NCI-H345 (cell line): ENCODE measurements at places on chromosomes 6 and 20.

DNA sequence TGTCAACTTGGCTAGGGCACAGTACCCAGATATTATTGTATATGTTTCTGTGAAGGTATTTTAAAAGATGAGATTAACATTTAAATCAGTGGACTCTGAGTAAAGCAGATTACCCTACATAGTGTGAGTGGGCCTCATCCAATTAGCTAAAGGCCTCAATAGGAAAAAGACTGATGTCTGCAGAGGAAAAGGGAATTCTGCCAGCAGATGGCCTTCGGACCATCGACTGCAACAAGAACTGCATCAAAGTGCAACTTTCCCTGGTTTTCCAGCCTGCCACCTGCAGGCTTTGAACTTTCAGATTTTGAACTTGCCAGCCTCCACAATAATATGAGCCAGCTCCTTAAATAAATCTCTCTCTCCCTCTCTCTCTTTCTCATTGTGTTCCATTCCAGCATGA, 80.5 kb downstream of the IMPG1 start:
- DNase-seq = no peak

DNA sequence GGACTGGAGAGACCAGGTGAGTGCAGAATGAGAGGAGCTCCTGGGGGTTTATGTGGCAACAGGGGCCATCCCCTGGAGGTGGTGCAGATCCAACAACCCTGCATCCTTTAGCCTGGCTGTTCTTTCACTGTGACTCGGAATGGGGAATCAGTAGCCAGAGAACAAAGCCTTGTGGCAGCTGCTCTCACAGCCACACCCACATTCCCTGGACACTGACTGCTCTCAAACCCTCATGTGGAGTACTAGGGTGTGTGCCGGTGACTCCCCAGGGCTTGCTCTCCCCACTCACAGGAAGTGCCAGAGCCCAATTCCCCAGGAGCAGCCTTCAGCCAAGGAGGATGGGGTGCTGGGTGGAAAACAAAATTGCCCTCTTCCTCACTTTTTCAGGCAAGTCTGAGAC, 30.2 kb upstream of the GGTLC1 start:
- peak; percentile 79 for DNase-seq

- no peak for DNase-seq
These were observed 812 bp upstream of the SMIM13 start for GRCh38 chr6:11092668-11093375.

- no peak for DNase-seq
These were observed 25.5 kb downstream of the KCNK15 start for GRCh38 chr20:44771172-44771535.

GRCh38 chr20:41136680-41137613, at the start of gene PLCG1:
TSS of gene PLCG1 (plus strand) at chr20:41137543. CDS start at chr20:41137642, 99 bp downstream.
- peak; percentile 94 for DNase-seq

DNA sequence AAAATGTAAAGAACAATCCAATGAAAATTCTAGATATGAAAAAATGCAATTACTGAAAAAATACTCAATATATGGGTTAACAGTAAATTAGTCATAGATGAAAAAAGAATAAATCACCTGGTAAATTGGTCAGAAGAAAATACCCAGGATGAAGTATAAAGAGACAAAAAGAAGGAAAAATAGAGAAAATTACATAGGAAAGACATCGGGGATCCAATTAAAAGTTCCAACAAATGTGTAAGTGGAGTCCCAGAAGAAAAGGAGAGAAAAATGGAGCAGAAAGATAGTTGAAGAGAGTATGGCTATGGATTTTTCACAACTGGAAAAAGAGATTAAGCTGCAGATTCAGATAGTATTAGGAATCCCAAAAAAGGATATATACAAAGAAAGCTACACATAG, 18.7 kb upstream of the UFL1 start:
- DNase-seq = no peak

DNA sequence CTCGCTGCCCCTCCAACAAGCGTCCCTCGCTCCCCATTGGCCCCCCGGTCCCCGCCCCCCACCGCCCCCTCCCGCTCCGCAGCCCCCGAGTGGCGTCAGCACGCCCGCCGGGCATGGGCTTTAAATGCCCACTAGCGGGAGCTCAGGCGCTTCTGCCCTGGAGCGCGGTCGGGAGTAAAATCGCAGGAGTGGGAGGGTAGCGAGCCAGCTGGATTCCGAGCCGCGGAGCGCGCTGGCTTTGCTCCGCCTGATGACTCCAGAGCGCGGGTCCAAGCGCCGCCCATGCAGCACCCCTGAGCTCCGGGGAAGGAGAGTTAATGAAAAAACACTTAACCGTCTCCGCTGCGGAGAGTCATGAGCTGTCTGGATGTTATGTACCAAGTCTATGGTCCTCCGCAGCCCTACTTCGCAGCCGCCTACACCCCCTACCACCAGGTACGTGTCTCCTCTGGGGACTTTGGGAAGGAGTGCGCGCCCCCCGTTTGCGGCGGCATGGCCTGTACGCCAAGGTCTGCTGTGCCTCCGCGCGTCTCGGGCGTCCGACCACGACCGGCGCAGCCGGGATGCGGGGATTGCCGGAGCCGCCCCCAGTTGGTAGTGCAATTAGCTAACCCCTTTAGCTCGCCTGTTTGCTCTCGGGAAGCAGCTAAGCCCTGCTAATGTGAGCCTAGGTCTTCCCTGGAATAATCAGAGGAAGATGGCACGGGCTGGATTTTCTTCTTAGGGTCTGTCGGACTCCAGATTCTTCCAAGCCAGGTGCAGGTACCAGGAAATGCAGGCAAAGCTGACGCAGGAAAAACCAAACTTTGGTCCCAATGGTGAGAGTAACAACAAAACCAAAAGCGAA, at the start of gene VGLL2:
TSS of gene VGLL2 (plus strand) at position 149 of the 847 bp plus-strand sequence. CDS start at position 355, 206 bp downstream.
- DNase-seq = peak; percentile 43

GRCh38 chr6:4971851-4972250, 32.0 kb downstream of the RPP40 start:
- DNase-seq = no peak

- DNase-seq = peak; percentile 71
These were observed 4.4 kb downstream of the VSTM2L start for GRCh38 chr20:37907330-37907676.

DNA sequence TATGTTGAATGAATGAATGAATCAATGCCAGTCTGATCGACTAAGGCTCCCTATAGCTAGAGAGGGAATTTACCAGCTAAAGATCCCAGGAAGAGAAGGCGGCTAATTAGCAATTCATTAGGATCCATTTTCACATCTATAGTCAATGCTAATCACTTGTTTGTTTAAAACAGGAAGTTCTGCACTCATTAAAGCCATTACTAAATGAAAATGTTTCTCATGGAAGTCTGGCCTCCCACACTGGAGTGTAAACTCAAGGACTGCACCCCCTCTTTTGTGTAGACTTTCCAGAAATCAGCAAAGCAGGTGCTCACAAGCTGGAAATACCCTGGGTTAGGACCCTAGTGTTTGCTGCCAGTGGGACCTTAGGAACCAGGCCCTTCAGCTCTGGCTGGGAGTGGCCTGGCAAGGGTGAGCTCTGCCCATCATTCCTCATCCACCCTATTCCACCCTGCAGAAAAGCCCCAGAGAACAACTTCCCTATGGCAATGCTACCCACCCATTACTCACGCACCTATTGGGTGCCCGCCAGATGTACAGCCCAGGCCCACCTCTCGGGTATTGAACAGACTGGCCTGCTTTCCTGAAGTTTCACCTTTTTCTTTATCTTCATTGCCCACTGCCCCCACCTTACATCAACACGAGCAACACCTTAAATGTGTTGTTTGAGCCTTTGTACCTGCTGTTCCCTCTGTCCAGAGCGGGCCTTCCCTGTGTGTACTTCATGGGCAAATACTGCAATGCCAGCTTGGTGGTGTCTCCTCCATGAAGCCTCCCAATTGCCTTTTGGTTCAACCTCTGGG, 60.8 kb downstream of the TTI1 start:
- no peak for DNase-seq

DNA sequence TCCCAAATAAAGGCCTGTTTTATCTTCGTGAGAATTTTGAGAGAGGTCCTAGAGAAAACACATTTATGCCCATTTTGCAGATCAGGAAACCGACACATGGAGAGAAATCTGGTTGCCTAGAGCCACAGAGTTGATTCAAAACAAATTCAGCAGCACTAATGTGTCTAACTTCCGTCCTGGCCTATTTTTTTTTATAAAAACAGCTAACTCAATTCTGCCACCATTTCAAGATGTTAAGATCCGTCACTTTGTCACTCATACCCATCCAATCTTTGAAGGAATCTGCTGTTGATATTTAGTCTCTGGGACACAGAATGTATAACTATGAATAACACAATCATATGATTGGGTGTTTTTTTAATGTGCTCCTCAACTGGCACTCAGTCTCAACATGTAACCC, 611.1 kb upstream of the ARID1B start:
- no peak for DNase-seq

- DNase-seq = peak; percentile 64
These were observed 194.5 kb upstream of the PLN start for GRCh38 chr6:118353564-118353963.

GRCh38 chr20:17825960-17826843, 126.4 kb downstream of the BANF2 start:
- DNase-seq = no peak

- no peak for DNase-seq
These were observed 223.6 kb upstream of the PREP start for GRCh38 chr6:105626295-105627158.

- DNase-seq = peak; percentile 38
These were observed 25.9 kb downstream of the ZBP1 start for GRCh38 chr20:57594092-57594951.

GRCh38 chr6:4017834-4018170, 61.1 kb downstream of the FAM217A start:
- DNase-seq = no peak

DNA sequence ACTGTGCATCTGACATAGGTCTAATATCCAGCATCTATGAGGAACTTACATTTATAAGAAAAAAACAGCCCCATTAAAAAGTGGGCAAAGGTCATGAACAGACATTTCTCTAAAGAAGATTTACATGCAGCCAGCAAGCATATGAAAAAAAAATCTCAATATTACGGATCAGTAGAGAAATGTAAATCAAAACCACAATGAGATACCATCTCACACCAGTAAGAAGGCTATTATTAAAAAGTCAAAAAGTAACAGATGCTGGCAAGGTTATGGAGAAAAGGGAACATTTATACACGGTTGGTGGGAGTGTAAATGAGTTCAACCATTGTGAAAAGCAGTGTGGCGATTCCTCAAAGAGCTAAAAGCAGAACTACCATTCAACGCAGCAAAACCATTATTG, 13.1 kb downstream of the METTL24 start:
- DNase-seq = no peak

- DNase-seq = peak; percentile 80
These were observed 753 bp upstream of the PERP start for GRCh38 chr6:138107752-138108592.

- DNase-seq = no peak
These were observed 54.7 kb upstream of the ZMYND8 start for GRCh38 chr20:47411161-47411560.

DNA sequence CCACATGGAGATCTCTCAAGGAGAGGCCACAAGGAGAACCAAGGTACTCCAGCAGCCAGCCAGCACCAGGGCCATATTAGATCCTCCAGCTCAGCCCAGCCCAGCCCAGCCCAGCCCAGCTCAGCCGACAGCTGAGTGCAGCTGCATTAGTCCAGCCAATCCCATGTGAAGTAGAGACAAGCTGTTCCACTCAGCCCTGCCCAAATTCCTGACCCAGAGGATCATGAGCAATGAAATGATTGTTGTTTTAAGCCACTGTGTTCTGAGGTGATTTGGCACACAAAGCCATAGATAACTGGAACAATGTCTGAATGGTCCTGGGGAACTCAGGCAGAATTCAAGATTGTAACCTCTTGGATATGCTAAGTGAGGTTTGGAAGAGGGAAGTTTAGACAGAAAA, 59.5 kb upstream of the BMP2 start:
- no peak for DNase-seq

DNA sequence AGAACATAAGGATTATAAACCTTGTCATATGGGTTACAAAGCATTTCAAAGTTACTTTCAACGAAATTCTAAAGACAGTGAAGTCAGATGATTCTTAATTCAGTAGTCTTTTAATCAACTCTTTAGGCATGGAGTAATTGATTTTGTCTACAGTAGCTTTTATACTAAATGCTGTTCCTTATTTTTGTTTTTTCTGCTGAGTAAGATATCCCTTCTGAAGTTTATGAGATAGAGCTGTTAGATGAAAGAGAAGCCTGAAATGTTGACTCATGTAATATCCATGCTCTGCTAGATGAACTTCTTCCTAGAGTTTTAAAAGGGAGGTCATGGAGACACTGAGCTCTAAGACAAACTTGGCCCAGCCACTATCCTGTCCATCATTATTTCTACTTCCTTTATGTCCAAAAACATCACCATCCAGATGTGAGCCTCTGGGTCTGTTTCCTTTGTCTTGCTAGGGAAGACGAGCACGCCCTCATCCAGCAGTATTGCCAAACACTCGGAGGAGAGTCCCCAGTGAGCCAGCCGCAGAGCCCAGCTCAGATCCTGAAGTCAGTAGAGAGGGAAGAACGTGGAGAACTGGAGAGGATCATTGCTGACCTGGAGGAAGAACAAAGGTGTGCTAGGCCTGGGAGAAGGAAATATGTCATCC, 550.3 kb downstream of the UTRN start:
- no peak for DNase-seq

DNA sequence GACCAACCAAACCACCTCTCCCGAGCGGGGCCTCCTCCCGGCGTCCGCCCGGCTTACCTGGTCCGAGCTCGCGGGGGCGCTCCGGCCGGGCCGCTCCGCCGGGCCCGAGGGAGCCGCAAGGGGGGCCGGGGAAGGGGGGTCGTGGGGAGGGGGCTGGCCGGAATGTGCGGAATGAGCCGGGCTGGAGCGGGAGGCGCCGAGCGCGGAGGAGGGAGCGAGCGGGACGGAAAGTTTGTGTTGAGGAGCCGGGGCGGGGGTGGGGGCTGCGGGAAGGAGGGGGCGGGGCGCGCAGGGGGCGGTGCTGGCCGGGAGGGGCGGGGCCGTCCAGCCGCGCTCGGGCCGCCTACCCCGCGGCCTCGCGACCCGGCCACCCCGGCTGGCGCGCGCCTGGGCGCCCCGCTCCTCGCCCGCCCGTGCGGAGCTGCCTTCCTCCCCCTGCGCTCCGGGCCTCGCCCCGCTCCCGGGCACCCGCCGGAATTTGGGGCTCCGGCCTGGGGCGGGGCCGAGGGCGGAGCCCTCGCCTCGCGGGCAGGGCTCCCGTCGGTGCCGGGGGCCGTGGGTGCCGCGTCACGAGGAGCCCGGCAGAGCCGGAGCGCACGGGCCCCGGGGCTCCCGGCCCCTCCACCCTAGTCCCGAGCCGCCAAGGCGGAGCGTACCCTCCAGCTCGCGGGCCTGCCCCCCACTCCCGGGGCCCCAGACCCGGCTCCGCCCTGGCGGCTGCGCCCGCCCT, at the start of gene TEAD3:
TSS of gene TEAD3 (minus strand) at position 239 of the 730 bp plus-strand sequence.
- DNase-seq = peak; percentile 27
